ENCODE measurements at places on chromosomes 5 and 9.

DNA sequence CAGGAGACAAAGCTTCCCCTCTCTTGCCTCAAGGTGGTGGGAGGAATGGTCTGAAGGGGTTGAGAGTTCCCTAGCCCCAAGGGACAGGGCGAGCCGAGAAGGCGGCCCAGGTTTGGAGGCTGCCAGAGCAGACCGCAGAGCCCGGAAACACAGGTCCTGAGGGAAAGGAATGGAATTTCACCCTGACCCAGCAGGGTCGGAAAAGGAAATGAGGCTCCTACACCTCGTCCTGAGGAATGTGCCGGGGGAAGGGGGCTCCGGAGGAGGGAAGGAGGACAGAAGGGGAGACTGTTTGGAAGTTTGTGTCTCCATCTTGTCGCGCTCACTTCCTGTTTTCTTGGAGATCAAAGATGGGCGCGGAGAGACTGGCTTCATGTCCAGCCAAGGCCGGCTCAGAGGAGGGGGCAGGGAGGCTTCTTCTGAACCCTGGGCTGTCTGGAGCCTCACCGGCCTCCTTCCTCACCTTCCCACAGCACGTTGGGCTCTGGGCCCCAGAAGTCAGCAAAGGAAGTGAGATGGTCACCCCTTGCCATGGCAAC is 9.6 kb downstream of the ENG start:
- DNase-seq: no peak

- no peak for DNase-seq
Observed at GRCh38 chr9:133956520-133957076, 35.5 kb downstream of the VAV2 start.

DNA sequence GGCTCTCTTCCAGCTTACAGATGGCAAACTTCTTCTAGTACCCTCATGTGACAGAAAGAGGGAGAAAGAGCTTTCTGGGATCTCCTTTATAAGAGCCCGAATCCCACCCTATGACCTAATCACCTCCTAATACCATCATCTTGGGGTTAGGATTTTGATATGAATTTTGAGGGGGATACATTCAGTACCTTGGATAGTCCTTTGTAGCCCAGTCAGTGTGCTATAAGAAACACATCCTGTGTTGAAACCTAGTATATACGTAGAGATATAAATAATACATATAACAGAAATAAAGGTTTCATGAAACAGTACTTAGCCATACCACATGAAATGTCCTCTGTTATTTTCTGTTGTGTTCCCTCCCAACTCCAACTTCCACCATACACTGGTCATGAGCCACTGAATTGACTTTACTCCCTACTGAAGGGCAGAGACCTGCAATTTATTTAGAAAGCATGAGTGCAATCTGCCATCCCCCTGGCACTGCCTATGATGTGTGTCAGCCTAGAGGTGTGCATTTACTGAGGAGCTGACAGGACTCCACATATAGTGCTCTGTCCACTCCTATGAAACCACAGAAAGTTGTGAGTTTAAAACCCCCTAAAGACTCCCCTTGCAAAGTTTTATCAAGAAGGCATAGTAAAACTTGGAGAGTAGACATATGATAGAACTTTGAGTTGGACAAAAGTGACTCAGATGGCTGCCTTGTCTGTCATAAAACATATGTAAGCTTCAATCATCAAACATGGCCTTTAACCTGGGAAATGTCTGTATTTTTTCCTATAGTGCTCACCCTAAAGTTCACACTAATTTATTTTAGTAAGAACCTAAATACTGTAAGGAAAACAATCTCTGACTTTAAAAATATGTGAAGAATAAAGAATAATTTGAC is 12.8 kb downstream of the PIP5K1B start:
- no peak for DNase-seq

DNA sequence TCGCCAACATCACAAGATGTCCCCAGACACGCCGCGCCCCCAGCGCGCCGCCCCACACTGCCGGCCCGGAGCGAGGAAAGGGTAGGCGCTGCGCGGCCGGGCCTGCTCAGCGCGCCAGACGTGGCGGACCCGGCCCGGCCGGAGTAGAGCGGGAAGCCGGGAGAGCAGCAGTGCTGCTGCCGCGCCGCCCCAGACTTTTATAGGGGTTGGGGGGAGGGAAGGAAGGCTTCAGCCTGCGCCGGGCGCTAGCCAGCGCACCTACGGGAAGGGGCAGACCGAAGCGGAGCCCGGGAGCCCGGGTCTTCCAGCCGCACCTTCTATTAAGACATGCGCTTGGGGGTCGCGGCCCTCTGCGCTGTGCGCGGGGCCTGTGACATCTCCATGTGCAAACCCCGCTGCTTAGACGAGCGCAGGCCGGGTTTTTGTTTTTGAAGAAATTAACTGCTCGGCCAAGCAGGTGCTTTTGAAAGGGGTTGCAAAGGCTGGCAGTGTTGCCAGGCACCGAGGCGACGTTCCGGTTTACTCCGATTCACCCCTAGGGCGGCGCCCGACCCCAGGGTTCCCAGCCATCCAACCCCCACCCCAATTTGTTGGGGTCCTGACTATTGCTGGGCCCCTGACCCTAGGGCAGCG is 353 bp upstream of the PAX5 start:
- no peak for DNase-seq

GRCh38 chr5:157519579-157520253 is 55.9 kb downstream of the ADAM19 start:
- no peak for DNase-seq

DNA sequence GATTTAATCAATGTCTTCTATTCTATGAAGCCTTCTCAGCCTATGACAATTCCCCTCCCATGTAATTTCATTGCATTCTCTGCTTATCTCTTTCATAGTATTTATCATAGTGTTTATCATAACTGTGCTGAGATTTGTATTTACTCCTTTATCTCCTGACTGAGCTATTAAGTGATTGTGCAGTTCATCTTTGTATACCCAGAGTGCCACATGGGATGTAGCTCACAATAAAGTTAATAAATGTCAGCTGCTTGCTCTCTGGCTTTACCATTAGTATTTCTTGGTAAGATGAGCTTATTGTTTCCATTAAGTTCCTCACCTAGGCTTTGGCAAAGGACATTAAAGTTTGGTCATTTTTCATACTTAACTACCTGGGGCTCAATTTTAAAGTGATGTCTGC is 275.1 kb upstream of the MPDZ start:
- DNase-seq: no peak

GRCh38 chr5:123220621-123221146 is 131.6 kb downstream of the PRDM6 start:
- no peak for DNase-seq

DNA sequence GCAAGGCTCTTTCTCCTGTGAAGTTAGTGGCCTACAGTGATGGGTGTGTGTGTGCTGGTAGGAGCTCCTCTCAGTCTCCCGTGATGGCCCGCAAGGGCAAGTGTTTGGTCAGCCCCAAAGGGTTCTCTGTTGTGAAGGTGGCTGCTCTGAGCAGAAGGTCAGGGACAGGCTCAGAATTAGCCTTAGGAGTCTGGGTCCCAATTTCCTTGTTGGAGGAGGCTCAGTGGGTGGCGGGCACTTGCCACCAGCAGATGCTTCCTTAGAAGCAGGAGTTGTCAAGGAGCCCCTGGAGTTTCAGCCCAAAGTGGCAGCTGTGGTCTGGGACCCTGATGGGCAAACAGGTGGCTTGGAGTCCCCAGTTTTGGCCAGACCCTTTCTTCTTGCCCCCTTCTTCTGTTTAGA is 154.4 kb downstream of the MACROH2A1 start:
- no peak for DNase-seq

DNA sequence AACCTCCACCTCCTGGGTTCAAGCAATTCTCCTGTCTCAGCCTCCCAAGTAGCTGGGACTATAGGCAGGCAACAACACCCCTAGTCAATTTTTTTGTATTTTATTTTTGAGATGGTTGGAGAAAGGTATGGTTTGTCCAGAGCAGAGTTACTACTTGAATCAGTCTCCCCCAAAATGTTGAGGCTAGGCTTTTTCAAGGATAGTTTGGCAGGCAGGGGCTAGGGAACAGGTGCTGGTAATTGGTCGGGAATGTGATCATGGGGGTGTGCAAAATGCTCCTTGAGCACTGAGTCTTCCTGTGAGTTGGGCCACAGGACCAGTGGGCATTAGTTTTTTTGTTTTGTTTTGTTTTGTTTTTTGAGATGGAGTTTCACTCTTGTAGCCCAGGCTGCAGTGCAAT is 28.3 kb upstream of the PRRC2B start:
- no peak for DNase-seq

- no peak for DNase-seq
Observed at GRCh38 chr9:104783588-104783987, 19.7 kb downstream of the NIPSNAP3B start.

DNA sequence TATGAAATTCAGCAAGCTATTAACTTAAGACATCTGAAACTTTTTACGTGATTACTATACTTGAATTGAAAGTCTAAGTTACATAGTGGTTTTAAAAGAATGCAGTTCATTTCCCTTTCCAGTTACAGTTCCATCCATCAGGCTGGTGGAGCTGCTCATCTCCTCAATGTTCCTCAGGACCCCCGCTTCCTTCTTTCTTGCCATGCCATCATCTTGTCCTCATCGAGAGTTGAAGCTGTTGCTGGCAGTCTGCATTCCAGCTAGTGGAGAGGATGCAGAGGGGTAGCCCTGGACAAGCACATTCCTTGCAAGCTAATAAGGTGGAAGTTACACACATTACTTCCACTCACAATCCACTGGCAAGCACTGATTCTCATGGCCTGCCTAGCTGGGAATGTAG is 8.8 kb upstream of the RNF183 start:
- DNase-seq: no peak

- no peak for DNase-seq
Observed at GRCh38 chr5:74095871-74096270, 469.9 kb downstream of the ARHGEF28 start.

DNA sequence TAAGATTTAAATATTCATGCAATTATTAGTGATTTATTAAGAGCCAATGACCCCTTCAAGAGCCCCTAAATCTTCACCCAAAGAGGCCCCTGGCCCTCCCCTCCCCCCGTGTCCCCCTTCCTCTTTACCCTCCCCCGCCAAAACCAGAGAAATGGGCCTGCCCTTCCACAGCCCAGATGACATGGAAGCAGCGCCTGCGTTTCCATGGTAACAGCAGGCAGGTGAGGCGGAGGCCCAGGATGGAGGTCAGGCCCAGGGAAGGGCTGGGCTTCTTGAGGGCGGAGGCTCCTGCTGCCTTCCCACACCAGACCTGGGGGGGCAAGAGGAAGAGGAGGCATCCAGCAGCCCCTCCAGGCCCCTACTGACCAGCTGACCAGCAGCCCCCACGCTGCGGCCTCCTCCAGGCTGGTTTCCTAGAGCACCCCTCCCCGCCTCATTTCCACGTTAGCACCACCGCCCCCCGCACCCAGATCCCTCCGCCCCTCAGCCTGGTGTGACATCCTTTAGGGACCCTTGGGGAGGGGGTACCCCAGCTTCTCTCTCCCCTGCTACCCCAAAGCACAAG is 37.4 kb downstream of the UNC5A start:
- DNase-seq: no peak

DNA sequence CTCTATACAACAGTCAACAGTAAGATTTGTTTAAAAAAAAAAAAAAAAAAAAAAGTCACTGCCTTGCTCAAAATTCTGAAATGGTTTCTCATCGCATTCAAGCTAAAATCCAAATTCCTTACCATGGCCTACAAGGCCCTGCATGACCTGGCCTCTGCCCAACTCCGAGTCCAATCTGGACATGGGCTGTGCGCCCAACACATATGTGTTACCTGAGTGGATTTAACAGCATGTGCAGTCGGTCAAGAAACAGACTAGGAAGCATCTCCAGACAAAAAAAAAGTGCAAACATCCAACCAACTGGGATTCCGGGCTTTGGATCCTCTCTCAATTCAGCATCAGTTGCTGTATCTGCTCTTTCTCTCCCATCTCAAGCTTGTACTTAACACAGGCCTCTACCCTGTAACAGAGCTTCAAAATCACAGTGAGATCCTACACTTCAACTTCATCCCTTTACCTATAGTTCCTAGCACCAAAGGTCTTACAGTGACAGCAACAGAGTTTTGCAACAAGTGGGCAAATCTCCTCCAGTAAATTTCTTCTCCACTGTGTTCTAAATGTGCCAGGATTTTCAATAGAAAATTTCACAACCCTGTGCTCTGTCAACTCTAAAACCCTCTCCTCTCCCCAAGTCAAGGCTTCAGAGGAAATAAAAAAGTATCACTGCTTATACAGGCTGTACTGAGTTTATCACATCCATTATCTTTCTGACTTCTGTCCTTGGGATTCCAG is 19.6 kb downstream of the ZNF608 start:
- DNase-seq: no peak

- DNase-seq: no peak
Observed at GRCh38 chr9:79663878-79664277, 92.1 kb downstream of the TLE4 start.

DNA sequence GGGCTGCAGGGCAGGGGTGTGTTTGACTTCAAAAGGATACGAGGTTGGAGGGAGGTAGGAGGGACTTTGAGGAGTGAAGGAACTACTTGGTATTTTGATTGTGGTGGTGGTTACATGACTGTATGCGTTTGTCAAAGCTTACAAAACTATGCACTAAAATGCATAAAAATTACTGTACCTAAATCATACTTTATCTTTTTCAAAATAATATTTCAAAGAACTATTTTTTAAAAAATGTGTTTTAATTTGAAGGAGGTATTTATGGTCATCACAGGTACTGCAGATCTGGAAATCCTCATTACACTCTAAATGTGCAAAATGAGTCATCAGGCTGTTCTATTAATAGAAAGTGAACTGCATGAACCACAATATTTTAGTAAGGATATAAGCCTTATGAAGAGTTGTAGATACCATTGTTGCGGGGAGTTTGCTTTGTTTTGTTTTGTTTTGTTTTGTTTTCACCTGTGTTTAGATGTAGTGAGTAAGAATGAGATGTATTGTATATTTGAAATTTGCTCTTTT is 116.9 kb downstream of the ARRDC3 start:
- DNase-seq: no peak

Measured in stimulated activated CD4-positive, alpha-beta T cell treated with anti-CD3 and anti-CD28 coated beads, Interleukin-1b, Interleukin-23, amount 100 ng/mL, for 4 hours (primary cell).